ENCODE measurements at places on chromosomes 6 and 20.

DNA sequence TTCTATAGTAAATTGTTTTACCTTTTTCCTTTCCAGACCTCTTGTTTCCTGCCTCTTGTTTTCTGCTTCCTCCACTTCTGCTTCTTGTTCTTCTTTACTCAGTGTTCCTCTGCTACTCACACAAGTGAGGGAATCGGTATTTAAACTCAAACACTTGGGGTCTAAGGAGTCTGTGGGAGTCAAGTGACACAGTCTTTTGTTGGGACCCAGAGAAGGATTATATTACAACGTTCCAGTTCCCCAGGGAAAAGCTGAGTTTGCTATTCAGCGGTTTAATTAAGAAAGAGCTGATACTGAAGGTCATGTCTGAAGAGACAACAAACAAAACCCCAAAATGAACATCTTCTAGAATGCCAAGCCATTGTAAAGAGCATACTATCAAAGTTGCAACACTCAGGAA lies 107.8 kb upstream of the CITED2 start:
- DNase-seq, result no peak

DNA sequence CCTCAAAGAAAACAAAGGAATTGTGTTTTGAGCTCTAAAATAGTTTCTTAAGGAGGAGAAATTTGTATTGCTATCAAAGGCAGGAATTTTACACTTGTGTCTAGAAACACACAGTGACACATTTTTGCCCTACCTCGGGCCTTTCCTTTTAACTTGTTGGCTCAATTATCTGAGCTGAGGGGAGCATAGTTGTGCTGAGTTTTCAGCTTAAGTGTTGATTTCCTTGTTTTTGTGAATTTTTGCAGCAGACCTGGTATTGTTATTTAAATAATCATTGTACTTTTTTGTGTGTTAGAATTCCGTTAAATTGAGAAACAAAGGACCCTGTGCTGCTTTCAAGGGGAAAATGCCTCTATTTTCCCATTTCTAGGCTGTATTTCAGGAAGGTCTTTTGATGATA lies 249.7 kb downstream of the CD83 start:
- DNase-seq, result no peak

- no peak for DNase-seq
Observed at GRCh38 chr6:53547166-53547810, 2.4 kb upstream of the GCLC start.

DNA sequence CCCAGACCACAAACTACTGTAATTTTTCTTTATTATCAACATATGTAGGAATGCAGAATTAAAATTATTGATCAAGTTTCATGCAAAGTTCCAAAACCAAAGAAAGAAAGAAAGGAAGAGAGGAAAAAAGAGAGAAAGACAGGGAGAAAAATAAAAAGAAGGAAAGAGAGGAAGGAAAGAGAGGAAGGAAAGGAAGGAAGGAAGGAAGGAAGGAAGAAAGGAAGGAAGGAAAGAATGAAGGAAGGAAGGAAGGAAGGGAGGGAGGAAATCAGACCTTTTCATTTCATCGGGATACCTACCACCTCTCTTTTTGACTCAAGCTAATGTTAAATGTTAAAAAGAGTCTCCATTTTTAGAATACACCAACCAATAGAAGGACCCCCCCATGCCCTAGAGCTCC lies 31.9 kb downstream of the DCDC2 start:
- DNase-seq, result no peak

- DNase-seq, result no peak
Observed at GRCh38 chr20:24370249-24370648, 99.2 kb upstream of the SYNDIG1 start.

DNA sequence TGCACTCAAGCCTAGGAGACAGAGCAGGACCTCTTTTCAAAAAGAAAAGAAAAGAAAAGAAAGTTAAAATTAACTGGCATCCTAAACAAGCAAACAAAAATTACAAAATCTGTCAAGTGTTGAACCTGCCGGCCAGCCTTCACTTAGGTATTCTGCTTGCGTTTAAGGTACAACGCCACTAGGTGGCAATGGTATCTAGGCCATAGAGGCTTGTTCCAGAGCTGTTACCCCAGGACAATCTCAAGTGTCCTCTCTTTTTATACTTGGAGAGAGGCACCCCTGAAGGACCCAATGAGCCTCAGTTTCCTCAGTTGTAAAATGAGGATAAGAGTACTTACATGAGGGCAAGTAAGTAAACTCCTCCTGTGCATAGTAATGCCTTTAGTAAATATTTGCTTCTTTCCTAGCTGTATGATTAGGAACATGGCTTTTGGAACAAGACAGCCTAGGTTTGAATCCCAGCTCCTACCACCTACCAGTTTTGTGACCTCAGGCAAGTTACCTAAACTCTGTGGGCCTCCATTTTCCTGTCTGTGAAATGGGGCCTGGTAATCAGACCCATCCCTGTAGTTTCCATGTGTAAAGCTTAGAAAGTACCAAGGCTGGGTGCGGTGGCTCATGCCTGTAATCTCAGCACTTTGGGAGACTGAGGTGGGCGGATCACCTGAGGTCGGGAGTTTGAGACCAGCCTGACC lies 5.8 kb upstream of the PACSIN1 start:
- DNase-seq, result peak; percentile 64

Measured in iPS DF 6.9 (cell line).